ENCODE measurements at places on chromosomes 11 and 22.

GRCh38 chr11:100682247-100682969 is 4.7 kb upstream of the ARHGAP42 start:
- DNase-seq = no peak

DNA sequence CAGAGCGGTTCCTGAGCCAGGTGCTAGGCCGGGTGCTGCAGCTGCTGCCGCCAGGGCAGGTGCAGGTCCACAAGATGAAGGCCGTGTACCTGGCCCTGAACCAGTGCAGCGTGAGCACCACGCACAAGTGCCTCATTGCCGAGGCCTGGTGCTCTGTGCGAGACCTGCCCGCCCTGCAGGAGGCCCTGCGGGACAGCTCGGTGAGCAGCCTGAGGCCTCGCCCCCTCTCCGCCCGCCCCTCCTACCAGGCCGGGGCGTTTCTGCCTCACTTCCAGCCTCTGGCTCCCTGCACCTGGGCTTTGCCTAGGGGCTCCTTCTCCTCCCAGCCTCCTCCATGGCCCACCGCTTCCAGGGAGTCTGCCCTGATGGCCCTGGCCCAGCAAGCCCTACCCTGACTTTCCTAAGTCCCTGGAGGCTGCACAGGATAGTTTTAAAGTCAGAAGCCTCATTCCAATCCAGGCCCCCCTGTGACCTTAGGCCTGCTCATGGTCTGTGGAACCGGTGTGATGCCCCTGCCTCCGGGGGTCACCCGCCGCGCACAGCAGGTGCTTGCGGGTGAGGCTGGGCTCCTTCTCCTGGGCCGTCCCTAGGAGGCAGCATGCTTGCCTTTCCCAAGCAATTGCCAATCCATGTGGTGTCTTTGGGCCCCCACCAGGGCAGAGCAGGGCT is 5.5 kb downstream of the TCIRG1 start:
- no peak for DNase-seq

- no peak for DNase-seq
Observed at GRCh38 chr11:122853971-122854446, 15.7 kb downstream of the CRTAM start.

- no peak for DNase-seq
Observed at GRCh38 chr11:71202598-71202944, 49.8 kb downstream of the SHANK2 start.

DNA sequence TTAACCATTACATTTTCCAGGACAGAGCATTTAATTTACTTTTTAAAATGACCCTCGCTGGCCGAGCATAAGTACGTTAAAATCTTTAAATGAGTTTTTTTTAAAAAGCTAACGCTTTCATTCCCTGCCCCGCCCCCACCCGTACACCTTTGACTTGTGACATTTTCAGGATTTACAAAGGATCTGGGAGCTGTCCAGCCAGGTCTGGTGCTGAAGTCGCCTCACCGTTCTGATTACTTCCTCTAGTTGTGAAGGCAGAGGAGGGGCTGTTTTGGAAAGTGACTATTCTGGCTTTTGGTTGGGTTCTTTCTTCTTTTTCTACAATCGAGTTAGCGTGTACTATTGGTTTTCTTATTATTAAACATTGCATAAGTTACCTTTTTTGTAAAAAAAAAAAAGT is 2.9 kb downstream of the C11orf87 start:
- no peak for DNase-seq

DNA sequence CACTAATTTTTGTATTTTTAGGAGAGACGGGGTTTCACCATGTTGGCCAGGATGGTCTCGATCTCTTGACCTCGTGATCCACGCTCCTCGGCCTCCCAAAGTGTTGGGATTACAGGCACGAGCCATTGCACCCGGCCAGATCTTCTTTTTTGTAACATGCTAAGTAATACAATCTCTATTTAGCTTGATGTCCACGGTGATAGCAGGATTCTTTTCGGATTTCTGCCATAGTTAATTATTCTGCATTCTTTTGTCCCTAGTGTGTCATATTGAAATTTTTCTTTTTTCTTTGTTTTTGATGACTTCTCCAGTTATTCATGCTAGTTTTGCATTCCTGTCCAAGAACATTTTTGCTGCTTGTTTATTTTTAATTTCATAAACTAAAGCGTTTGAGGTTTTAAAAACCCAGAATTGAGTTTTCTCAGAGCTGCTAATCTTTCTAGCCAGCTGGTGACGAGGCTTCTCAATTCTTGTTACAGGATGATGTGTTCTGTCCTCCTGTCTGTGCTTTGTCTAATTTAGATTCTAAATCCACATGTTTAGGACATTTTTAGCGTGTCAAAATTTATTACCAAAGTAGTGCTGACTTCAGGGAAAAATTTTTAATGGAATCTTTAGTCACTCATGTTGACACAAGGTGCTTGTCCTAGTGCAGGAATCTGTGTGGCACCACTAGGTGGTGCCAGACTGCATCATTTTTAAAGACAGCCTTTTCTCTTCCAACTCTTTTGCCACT is 21.8 kb downstream of the NF2 start:
- DNase-seq = no peak

DNA sequence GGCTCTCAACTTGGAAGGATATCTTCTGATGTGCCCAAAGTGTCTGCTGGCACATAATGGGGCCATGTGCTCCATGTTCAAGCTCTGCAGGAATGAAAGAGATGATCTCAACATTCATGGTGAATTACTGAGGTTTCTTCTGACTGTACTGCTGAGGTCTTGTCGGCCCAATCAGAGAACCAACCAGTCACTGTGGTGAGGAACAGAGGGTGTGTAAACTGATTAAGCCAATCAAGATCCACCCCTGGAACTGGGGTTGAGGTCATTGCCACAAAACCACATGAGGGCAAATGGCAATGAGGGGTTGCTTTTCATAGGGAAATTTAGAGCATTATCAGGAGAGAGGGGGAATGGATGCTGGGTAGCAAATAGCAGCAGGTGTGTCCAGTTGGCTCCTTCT is 152.3 kb upstream of the RAG2 start:
- DNase-seq = no peak

GRCh38 chr11:44250421-44250820 is 59.5 kb downstream of the ALX4 start:
- no peak for DNase-seq

DNA sequence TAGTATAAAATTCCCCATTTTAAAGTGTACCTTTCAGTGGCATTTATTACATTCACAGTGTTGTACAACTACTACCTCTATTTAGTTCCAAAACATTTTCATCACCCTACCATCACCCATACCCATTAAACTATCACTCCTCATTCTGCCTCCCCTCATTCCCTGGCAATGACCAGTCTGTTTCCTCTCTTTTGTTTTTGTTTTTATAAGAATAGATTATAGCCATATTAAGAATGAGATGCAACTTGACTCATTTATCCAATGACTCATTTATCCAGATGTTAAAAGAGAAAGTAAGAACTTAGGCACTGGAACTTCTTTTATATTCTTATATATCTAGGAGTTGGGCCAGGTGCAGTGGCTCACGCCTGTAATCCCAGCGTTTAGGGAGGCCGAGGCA is 156.3 kb downstream of the FAT3 start:
- no peak for DNase-seq

DNA sequence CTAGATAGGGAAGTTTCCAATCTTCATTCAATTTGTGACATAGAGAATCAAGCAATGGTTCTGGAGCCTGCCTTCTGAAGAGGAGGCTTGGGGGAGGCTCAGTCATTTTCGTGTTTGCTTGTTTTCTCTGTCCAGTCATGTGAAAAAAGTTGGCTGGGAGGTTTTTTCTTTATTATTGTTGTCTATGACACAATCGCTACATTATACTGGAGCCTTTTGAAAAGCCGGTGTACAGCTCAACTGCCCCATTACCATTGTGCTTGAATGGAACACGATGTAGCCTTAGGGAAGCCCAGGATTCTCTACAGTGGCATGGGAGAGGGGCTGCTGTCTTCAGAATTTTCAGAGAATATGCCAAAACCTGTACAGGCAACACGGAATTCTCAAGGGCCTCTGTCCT is 57.9 kb upstream of the NCAM1 start:
- DNase-seq = no peak

DNA sequence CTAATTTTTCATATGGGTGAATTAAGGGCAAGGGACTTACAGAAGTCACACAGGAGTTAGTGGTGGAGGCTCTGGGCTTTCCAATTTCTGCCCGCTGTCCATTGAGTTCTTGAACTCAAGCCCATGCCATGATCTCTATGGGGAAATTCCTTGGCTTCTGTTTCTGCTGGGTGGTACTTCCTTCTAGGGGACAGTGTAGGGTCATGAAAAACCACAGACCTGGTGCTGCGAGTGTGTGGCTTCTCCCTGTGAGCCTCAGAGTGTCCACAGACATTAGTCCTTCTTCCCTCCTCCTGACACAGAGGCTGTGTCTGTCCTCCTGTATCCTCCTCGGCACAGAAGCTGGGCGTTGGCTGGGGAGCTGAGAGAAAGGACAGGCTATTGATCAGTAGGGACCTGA is 6.3 kb upstream of the SEZ6L start:
- DNase-seq = no peak

DNA sequence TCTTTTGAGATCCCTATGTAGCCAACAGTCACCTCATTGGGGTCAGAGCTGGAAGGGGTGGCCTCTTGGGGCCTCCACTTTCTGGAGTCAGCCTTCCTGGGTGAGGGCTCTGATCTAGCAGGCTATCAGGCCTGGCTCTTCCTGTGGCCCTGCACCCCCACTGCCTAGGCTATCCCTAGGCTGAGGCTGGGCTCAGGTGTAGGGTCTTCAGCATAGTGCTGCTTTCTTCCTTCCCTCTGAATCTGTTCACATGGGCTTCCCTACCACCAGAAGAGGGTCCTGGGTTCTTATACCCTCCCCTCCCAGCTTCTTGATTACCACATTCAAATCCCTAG is 456 bp upstream of the SPI1 start:
- no peak for DNase-seq

DNA sequence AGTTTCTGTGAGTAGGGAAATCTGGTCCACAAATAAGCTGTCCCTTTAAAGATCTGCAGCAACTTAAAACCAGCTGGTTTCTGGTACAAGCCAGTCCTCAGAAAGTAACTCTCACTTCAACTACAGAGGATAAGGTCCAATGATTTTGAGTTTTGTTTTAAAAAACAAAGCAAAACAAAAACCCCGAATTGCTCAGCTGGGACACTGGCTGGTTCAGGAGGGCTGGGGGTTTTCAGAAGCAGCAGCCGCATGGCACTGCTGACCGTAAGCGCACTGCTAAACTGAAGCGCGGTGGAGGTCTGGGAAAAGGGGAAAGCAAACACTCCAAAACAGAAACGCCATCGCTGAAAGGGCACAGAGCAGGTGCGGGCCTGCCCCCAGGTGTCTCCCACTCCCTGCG is 59.7 kb downstream of the MICAL3 start:
- DNase-seq = no peak

DNA sequence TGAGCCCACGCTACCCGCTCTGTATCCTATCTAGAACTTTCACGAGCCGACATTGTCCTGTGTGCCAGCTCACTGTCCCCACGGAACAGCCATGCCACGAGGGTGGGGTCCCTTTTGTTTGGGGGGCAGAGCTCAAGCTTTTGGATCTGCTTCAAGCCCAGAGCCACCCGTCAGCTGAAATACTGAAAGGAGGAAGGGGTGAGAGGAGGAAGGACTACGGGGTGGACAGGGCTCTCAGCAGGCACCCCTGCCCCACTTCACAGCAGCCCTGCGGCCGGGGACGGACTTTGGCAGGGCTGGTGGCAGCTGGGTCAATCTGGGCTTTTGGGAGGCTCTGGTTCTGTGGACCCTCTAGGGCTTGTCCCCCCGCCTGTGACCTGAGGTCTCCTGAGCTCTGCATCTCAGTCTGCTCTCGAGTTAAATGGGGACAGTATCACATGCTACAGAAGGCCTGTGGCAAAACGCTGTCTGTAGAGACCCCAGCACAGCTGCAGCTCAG is 30.0 kb upstream of the MUC5AC start:
- no peak for DNase-seq
